ENCODE measurements at places on chromosomes 6 and 20. TPM values are rescaled to one million over a fixed set of nuclear protein-coding genes. Genes with fewer than 3 reads are reported as not detected.

The ID4 gene
- 53.7 TPM for total RNA-seq

The MUC22 gene
- total RNA-seq = not detected

The ADGB gene
- total RNA-seq = not detected

The EPB41L2 gene
- total RNA-seq = 47.2 TPM

The NR2E1 gene
- not detected for total RNA-seq

The COL9A3 gene
- total RNA-seq = 25.2 TPM

The CENPW gene
- total RNA-seq = not detected

The ZNF391 gene
- total RNA-seq = 0.33 TPM

The RFX6 gene
- 0.66 TPM for total RNA-seq

The MDC1 gene
- 18.1 TPM for total RNA-seq

The SMPDL3A gene
- total RNA-seq = 21.3 TPM

The OR2H2 gene
- not detected for total RNA-seq

The MYCT1 gene
- 3.9 TPM for total RNA-seq

The SYCP2 gene
- 3.6 TPM for total RNA-seq

The GSTA2 gene
- 73.7 TPM for total RNA-seq

The FAM209A gene
- not detected for total RNA-seq

The CD24 gene
- 292 TPM for total RNA-seq

The PPP1R3G gene
- not detected for total RNA-seq

The WFDC12 gene
- not detected for total RNA-seq

The EMILIN3 gene
- total RNA-seq = 0.26 TPM

The NMBR gene
- not detected for total RNA-seq
